ENCODE measurements at places on chromosomes 1 and 21.
A peak's percentile ranks its signal among the peaks of the same experiment; 100 is the strongest.

- DNase-seq = no peak
Observed at GRCh38 chr1:56872597-56872996, 18.0 kb downstream of the C8A start.

- DNase-seq = no peak
Observed at GRCh38 chr1:217311766-217312165, 319.1 kb downstream of the GPATCH2 start.

DNA sequence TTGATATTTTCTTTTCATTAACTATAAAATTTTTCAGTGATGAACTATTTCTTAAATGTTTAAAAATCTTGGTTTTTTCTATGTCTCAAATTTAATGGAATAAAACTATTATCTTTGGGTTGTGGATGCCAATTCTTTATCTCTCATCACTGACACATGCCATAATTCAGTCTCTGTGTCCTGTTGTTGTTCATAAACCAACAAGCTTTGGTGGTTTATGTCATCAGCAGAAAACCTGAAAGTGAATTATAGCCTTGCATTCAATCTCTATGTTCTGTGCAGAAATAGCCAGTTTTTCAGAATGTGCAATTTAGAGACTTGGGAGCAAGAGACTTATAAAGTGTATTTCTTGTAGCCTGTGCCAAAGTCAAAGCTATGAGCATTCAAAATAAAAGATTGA, 462.6 kb upstream of the ADGRL4 start:
- no peak for DNase-seq

DNA sequence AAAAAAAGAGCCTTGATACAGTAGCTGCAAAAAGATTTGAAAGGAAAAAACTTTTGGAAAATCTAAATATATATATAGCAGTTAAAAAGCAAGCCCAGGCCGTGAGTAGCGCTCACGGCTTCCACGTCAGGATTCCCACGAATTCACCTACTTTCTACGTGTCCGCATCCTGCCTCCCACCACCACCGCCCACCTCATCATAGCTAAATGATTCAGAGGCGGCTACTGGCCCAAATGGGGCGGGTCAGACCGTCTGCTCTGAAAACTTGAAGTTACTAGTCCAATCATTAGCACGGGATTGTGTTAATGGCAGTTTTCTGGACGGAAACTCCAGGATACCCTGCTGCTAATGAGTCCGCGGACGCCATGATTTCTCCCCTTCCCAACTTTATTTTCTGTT, 1.3 kb upstream of the CCSAP start:
- no peak for DNase-seq

DNA sequence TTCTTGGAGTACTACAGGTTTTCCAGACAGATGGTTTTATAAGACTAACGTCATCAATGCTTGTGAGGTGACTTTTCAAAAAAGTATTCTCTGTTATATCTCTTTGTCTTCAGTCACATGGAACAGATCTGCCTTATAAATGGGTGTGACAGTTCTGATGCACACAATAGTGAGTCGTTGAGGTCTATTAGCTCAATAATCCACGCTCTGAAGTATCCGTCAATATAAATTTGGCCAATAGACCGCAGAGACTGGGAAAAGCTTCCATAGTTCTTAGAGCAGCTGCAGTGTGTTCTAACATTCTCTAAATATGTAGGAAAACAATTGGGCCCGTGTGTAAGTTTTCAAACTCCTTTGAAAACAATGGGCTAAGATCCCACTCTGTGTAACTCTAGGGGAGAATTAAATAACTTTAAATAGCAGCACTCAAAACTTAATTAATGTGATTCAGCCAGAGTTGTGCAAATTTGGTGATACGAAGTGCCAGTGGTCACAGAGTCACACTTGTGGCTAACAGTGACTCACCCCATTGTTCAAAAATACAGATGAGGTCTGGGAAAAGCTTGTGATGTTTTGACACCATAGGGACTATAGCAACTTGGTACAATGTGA, 316.0 kb downstream of the LMO4 start:
- no peak for DNase-seq

GRCh38 chr1:241962153-241962552, 4.6 kb downstream of the BECN2 start:
- DNase-seq = no peak

DNA sequence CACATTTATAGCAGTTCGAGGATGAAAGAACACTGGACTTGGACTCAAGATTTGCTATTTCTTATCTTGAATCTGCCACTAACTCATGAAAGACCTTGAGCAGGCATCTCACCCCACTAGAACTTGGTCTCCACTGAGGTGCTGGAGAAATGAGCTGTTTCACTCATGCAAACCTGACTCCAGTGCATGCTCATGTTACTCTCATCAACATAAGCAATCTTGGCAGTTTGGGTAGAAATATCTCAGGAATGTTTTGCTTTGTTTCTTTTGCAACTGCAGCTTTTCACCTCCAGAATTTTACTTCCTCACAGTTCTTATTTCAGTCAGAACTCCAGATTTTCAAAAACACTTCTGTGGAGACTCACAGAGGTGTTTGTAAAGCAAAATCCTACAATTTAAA, 46.2 kb upstream of the DAB1 start:
- DNase-seq = peak; percentile 5

- DNase-seq = no peak
Observed at GRCh38 chr1:161088587-161089110, 709 bp downstream of the NECTIN4 start.

- DNase-seq = peak; percentile 43
Observed at GRCh38 chr1:243842978-243843511, 7.0 kb downstream of the AKT3 start.

GRCh38 chr1:3055051-3055450, 14.0 kb upstream of the PRDM16 start:
- no peak for DNase-seq

DNA sequence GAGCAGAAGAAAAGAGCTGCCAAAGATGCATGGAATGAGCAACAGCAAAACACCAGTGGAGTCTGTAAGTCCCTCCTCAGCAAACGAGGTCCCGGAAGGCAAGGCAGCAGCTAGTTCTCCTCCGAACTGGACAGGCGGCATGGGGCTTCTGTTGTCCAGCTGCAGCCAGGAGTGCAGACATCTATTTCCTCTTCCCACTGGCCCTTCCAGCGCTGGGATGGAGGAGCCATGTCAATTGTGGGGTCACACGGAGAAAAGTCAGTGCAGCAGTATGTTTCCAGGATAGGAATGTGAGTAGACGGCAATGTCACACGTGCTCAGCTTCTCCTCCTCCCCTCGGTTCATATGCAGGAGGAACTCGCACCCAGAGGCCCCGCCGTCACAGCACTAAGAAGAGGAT, 46.5 kb downstream of the STX6 start:
- no peak for DNase-seq

DNA sequence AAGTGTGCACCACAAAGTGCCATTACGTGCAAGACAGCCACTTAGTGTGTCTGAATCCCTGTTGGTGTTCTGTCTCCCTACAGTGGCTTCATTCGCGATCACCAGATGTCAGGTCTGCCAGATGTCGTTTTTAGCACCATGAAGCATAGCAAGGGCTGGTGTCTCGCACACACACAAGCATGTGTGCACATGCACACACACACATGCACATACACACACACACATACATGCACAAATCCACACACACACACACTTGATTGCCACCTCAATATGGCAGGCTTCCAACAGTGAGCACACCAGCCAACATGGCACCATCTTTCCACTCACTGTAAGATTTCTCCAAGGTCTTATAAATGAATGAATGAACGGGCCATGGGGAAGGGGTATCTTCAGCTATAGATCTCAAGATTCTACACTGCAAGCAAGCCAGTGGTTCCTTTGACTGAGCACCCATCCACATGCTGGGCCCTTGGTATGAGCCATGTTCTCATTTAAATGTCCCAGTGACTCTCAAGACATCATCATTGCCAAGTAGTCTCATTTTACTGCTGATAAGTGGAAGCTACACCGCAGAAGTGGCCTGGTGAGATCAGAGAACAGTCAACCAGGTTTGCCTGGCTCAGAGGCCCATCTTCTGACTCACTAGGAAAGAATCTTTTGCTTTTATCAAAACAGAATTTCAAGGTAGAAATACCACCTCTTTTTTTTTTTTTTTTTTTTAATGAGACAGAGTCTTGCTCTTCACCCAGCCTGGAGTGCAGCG, 84.9 kb downstream of the SIM2 start:
- DNase-seq = peak; percentile 58

DNA sequence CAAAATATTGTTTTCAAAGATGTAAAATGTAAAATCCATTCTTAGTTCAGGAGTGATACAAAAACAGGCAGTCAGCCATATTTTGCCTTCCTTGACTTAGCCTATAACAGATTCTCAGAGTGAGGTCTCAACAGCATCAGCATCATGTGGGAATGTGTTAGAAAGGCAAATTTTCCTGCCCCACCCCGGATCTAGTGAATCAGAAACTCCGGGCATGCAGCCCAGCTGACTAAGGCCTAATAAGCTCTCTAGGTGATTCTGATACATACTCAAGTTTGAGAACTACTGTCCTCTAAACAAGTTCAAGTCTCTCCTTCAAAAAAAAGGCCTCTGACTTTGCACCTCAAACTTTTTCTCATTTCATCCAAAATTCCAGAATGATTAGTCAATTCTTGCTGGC, 46.9 kb upstream of the PRRC2C start:
- DNase-seq = peak; percentile 57

DNA sequence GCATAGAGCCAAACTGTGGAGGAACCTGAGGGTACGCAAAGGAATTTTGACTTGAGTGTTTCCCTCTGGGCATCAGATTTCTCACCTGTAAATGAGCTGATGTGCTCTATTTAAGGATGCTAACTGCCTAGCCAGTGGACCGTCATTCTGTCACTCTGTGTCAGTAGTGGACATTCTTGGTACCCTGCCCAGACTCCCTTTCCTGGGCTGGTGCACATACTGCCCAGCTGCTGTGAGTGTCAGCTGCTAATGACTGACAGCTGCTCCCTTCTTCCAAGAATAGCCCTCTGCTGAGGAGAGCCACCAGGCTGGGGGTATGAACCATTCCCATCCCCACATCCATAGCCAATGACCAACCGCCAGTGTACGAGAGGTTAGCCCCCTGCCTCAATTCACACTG, 193.1 kb upstream of the DAB1 start:
- no peak for DNase-seq

DNA sequence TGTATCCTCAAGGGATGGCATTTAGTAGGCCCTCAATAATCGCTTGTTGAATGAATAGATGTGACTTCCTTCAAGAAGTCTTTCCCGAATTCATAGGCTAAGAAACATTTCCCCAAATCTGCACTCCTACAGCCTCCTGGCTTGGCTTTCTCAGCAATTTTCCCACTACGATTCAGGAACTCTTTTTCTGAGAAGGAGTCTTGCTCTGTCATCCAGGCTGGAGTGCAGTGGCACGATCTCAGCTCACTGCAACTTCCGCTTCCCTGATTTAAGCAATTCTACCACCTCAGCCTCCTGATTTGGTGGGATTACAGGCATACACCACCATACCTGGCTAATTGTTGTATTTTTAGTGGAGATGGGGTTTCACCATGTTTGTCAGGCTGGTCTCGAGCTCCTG, 37.9 kb upstream of the IFFO2 start:
- DNase-seq = no peak

GRCh38 chr1:66044912-66045311, 252.2 kb downstream of the PDE4B start:
- no peak for DNase-seq
